ENCODE measurements at places on chromosomes 11 and 22.

DNA sequence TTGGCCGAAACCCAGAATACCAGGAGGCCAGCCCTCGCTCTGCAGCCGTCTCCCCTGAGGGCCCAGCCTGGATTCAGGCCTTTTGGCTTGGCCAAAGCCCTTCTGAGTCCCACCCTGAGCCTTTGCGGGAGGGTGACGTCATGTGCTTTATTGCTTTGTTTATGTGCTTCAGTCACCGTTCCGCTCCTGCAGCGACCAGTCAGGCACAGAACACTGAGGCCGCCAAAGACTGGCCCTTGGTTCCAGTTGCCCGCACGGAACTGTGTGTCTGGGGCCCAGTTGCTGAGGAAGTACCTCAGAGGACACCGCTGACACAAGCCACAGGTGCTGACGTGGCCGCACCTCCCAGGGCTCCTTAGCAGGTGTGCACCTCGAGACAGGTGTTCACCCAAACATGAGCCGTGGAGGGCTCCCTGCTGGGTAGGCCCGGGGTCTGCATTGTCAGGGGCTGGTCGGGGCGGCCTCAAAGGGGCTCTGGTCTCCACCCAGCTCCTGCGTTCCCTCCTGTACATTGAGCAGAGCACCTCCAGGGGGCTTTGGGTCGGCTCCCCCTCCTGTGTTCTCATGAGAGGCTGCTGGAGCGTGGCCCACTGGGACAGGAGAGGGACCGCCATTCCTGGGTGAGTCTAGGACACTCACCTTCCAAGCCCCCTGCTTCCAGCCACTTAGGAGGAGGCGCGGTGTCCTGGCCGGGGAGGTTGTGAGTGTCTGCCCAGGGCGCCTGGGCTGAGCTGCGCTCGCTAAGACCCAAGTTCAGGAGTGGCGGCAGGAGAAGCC, 376.8 kb downstream of the TBC1D22A start:
- DNase-seq = peak; percentile 29

DNA sequence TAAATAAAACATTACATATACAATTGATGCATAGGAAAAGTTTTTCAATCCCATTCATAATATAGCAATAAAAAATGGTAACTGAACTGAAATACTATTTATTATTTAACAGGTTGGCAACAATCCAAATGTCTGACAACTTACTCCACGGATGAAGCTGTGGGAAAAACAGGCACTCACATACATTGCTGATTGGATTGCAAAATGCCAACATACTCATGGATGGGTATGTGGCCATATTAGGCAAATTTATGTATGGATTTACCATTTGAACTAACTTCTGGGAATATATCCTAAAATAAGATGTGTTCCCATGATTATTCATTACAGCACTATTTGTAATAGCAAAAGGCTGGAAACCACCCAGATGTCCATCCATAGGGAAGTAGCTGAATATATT, 3.2 kb upstream of the BIRC2 start:
- DNase-seq = no peak

DNA sequence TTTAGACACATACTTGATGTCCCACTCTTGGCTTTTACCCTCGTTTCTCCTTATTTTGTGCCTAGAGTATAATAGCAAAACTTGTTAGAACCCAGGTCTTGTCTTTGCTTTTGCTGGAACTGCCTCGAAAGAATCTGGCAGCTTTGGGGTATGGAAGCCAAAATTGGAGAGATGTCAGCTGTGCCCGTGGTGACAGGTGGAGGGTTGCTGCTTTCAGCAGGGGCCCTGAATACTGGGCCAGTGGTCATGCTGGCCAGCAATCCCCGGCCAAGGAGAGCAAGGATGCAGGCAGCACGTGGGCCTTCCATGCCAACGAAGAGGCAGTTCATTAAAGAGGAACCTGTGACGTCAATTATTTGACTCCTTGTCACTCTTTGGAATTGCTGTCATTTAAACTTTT, 181.1 kb downstream of the HIPK3 start:
- DNase-seq = no peak

DNA sequence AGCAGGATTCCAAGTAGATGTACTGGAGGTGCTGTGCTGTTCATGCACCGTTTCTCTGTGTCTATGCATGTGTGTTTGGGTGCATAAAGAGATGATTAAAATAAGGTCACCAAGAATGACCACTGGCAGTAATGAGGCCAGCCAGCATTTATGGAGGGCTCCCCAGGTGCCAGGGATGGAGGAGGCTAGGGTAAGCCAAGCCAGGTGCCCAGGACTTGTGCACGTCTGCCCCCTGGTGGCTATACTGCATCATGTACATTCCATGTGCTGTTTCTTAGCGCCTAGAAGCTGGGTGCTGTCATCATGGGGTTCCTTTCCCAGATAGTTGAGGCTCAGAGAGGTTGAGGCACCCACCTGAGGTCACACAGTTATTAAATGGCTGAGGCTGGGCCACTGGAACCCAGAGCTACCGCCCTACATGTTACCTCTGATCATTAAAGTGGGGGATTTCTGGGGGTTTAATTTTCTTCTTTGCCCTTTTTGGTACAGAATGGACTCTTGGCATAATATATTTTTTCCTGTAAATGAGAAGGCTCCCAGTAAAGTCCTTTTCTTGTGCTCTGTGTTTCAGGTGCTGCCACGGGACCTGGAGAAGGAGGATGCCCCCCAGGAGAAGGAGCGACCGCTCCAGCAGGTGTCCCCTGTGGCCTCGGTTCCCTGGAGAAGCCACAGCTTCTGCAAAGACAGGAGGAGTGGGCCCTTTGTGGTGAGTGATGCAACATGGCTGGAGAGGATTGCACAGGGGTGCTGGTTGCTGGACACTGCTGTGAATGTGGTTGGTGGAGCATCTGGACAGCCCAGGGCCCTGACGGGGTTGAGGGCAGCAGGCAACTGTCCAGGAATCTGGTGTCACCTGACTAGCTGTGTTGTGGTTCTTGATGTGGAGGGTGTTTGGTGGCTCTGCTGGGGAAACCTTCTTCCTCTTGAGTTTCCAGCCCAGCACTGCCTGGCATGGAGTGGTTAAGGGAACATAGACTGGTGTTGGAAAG, 96.4 kb downstream of the KIAA1671 start:
- DNase-seq = peak; percentile 58

DNA sequence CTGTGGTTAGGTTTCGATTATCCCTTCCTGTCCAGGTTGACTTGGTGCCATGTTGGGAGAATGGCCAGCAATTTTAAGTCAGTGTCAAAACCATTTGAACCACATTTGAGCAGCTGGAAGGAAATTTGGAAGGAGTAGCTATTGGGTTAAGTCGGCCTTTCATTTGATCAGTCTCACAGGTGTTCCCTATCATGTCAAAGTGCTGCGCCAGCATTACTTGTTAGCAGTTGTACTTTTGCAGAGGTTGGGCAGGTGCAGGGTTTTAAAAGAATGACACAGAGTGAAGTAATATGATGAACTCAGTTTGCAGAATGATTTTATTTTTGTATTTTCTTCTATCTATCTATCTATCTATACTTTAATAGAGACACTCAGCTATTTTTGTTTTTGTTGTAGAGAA, 6.4 kb upstream of the TYMP start:
- DNase-seq = no peak

GRCh38 chr11:94800414-94800813, 32.3 kb downstream of the AMOTL1 start:
- DNase-seq = no peak

Data from lung (tissue), 17 donors.